Epithelial cell of alveolus of lung (primary cell): ENCODE measurements at places on chromosomes 13 and 19. TPM values are rescaled to one million over a fixed set of nuclear protein-coding genes. Genes with fewer than 3 reads are reported as not detected.

The KLHL1 gene
- total RNA-seq, result 0.91 TPM in 1 of 2 replicates, not detected in the other

The ACP4 gene
- total RNA-seq, result not detected in 2 replicates

The PIBF1 gene
- 11.9 and 16.6 TPM in 2 replicates for total RNA-seq

The ZNF235 gene
- 1.2 and 4.0 TPM in 2 replicates for total RNA-seq

The ZNF587 gene
- 16.4 and 20.1 TPM in 2 replicates for total RNA-seq

The PSG4 gene
- total RNA-seq, result 1.6 TPM in 1 of 2 replicates, not detected in the other

The MEIOSIN gene
- 0.13 TPM in 1 of 2 replicates, not detected in the other for total RNA-seq

The RYR1 gene
- under 0.01 and 0.48 TPM in 2 replicates for total RNA-seq

The FGF22 gene
- not detected in 2 replicates for total RNA-seq

The NXNL1 gene
- not detected in 2 replicates for total RNA-seq

The LRP3 gene
- 36.7 and 48.1 TPM in 2 replicates for total RNA-seq

The ZBTB32 gene
- total RNA-seq, result not detected in 2 replicates

The SIX5 gene
- 14.9 and 22.0 TPM in 2 replicates for total RNA-seq

The SIGLEC10 gene
- not detected in 2 replicates for total RNA-seq

The PLEKHG2 gene
- total RNA-seq, result 22.0 and 34.3 TPM in 2 replicates

The CRB3 gene
- total RNA-seq, result 1.7 TPM in 1 of 2 replicates, not detected in the other

The PRTN3 gene
- total RNA-seq, result 2.6 TPM in 1 of 2 replicates, not detected in the other

The SLITRK6 gene
- total RNA-seq, result 4.0 and 181 TPM in 2 replicates

The DHDH gene
- 0.16 TPM in 1 of 2 replicates, not detected in the other for total RNA-seq

The CEACAM4 gene
- not detected in 2 replicates for total RNA-seq

The CLEC11A gene
- total RNA-seq, result 124 and 227 TPM in 2 replicates

The CYP2A6 gene
- total RNA-seq, result not detected in 2 replicates

The PCSK4 gene
- 0.52 and 2.9 TPM in 2 replicates for total RNA-seq

The KLK11 gene
- total RNA-seq, result not detected in 2 replicates

The EBI3 gene
- total RNA-seq, result 0.39 TPM in 1 of 2 replicates, not detected in the other

The KIR3DL1 gene
- total RNA-seq, result not detected in 2 replicates
